ENCODE measurements at places on chromosomes 1 and 21.

DNA sequence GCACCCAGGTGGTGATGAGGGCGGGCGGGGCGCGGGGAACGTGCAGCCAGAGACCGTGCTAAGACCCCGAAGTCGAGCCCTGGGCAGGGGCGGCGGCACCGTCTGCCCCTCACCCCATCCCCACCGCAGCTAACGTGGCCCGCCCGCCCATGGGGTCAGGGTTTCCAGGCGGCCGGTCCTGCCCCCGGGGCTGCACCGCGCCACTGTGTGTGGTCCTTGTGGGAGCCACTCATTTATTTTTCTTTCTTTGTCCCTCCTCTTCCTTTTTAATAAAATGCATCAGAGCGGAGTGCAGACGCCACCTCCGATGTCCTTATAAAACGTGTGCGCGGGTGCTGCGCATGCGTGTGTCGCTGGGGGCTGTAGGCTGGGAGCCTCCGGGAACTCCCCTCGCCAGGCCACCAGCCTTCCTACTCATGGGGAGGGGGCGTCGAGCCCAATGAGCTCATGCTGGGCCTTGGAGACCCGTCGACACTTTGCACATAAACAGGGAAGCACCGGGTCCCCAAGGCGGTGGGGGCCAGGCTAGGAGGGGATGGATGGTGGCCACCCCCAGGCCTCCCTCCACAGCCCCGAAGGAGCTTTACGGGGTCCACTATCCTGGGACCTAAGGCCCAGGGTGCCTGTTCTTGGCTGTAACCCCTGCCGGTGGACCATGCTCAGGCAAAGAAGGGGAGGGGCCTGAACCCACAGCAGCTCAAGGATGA lies 59.9 kb downstream of the WNT9A start:
- no peak overlapping the region for H3K27ac ChIP-seq
- peak overlapping the region; percentile 26 for H3K4me3 ChIP-seq
- H3K36me3 ChIP-seq: no peaks in the 10 kb centered on the region

DNA sequence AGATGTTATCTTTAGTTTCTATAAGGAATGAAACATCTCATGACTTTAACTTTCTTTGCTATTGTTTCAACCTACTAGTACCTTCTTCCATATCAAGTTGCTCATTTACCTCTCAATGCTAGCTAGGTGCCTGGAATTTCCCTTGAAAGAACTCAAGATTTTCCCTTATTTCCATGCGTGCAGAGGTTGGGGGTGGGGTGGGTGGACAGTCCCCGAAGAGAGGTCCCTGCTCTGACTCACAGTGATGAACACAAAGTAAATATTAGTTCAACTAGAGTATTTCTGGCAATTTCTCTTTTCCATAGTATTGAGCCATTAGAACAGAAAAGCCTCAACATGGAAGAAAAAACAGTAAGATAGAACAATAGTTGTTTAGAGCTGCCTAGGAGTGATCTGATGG lies 239.0 kb upstream of the ZP4 start:
- H3K36me3 ChIP-seq: no peaks in the 10 kb centered on the region
- DNase-seq: no peak
- no peaks in the 10 kb centered on the region for H3K27me3 ChIP-seq
- H3K27ac ChIP-seq: no peak overlapping the region

DNA sequence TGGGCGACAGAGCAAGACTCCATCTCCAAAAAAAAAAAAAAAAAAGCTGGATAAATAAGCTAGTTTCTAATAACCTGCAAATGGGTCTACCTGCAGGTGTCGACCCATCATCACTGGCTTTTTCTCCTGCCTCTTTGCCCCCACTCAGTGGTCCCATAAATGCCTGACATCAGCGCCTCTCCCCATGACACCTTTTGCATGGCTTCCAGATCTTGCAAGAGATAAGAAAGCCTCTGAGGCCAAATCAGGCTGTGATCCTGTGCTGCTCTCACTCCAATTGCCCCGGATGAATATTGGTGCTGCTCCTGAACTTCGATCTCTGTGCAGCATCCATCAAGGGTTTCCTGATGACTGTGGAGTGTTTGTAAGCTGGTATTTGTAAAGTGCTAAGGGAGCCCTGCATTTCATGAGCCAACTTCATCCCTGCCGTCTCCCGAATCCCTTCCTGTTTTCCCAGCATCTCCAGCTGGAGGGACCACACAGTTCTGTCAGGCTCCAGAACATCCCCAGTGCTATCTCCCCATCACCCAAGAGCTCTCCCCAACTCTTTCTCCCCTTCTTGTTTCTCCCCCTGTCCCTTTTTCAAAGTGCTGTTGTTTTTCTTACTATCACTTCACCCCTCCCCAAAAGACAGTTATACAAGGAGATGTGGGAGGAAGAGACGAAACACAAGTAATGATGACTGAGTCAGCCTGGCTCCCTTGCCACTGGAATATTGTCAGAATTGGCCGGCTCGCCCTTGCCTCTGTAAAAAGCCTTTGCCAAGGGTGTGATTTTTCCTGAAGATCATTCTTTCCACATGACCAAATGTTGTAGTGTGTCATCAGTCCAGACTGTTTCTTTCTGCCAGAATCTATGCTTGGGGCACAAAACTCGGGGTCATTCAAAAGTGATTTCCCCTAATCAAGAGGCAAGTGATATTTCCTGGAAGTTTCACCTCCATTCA lies 2.8 kb upstream of the EFHD2 start:
- peaks cover 7% of the 10 kb centered on the region for H3K36me3 ChIP-seq
- no peak for DNase-seq
- H3K27me3 ChIP-seq: peaks cover 27% of the 10 kb centered on the region

GRCh38 chr1:16372535-16373285 lies 5.7 kb downstream of the SZRD1 start:
- H3K36me3 ChIP-seq: peaks cover 56% of the 10 kb centered on the region
- DNase-seq: no peak
- H3K27ac ChIP-seq: peak overlapping the region; percentile 72
- H3K4me3 ChIP-seq: peak overlapping the region; percentile 37
- no peaks in the 10 kb centered on the region for H3K27me3 ChIP-seq

DNA sequence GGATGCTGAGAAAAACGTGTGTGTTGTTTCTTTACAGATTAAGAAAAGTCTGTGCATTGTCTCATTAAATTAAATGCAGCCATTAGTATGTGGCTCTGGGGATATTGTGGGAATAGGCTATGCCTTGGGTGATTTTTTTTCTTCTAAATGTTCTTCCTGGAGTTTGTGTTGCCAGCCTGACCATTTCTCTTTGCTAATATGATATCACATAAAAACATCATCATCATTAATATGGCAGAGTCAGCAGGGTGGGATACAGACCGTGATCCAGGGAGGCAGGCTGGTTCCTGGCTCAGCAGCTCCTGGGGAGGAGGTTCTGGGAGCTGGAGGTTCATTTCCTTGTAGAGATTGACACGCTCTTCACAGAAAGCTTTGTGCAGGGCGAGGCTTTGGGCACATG lies 60.7 kb upstream of the SELENON start:
- no peak overlapping the region for H3K27ac ChIP-seq
- DNase-seq: no peak
- H3K4me1 ChIP-seq: no peaks in the 10 kb centered on the region
- H3K27me3 ChIP-seq: peaks cover 49% of the 10 kb centered on the region

DNA sequence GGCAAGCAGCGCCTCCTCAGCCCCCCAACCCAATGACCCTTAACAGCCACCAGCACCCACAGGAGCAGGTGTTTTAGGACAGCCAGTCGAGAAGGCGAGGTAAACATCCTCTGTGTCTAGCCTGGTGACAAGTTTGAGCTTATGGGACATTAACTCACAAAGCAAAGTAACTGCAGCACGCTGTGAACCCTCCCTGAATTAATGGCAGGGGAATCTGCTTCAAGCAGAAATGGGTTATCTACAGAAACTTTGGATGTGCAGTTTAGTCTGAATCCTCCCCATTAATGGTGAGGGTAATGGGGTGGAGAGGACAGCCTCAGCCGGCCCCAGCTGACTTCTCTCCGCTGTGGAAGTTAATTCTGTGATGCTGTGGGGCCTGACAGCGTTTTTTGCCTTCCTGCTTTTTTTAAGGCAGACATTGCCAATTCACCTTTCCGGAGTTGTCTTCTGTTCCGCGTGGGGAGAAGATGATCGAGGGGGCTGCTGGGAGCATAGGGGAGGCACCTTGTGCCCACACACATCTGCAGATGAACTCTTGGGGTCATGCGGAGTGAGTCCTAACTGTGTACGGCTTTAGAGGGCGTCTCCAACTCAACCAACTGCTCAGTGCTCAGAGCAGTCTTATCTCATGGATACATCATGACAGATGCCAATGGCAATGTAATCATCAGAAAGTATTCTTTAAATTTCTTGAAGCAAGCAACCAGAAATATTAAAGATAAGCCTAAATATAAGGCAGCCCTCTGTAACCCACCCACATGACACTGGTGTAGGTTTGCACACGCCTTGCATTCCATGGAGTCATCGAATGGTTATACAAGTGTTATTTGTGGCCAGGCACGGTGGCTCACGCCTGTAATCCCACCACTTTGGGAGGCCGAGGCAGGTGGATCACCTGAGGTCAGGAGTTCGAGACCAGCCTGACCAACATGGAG lies 41.0 kb downstream of the POFUT2 start:
- H3K27ac ChIP-seq: no peak overlapping the region
- H3K36me3 ChIP-seq: peaks cover 5% of the 10 kb centered on the region
- no peaks in the 10 kb centered on the region for H3K4me1 ChIP-seq

- no peaks in the 10 kb centered on the region for H3K27me3 ChIP-seq
- H3K36me3 ChIP-seq: peaks cover 40% of the 10 kb centered on the region
- H3K27ac ChIP-seq: peak overlapping the region; percentile 48
- no peak for DNase-seq
- no peak overlapping the region for H3K4me3 ChIP-seq
These were observed 73.8 kb downstream of the USP24 start for GRCh38 chr1:55141295-55141893.

DNA sequence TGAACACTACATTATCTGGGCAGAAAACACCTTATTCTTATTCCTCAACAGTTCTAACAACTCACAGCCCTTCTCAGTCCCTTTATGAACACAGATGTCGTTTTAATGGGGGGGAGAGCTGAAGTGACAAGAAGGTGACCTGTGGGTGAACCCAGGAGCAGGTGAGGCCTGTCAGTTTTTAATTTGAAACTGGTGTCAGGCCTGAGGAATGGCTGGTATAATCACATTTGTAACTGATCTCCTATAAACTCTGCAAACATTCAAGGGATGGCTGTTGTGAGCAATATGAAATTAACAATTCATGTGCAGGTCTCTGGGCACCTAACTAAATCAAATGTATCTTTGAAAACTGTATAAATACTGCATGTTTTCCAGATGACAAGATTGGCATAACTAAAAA lies 362.1 kb upstream of the NR5A2 start:
- H3K36me3 ChIP-seq: no peaks in the 10 kb centered on the region
- no peaks in the 10 kb centered on the region for H3K4me1 ChIP-seq
- DNase-seq: no peak
- peaks cover 6% of the 10 kb centered on the region for H3K27me3 ChIP-seq
- H3K27ac ChIP-seq: no peak overlapping the region

- H3K4me3 ChIP-seq: no peak overlapping the region
- no peaks in the 10 kb centered on the region for H3K36me3 ChIP-seq
- H3K27ac ChIP-seq: no peak overlapping the region
- H3K27me3 ChIP-seq: peaks cover 17% of the 10 kb centered on the region
These were observed 46.5 kb upstream of the LRRC52 start for GRCh38 chr1:165497069-165498013.

DNA sequence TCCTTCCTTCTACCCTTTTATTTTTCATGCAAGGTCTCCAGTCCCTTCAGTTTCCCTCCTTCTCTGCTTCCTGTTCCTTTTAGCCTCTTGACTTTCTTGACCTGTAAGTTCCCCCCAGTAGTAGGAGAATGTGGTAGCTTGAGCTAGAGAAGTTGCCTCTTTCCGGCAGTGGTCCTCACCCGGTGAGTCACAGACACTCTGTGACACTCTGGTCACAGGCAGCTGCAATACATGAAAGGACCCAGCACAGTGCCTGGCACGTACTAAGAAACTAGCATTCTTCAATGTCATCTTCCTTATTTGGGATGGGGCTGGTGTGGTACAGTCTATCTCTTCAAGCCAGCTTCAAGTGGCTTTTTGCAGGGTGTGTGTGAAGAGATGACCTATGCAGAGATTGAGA lies 16.0 kb downstream of the PFKFB2 start:
- H3K27ac ChIP-seq: no peak overlapping the region
- peaks cover 17% of the 10 kb centered on the region for H3K4me1 ChIP-seq
- peaks cover 13% of the 10 kb centered on the region for H3K27me3 ChIP-seq

DNA sequence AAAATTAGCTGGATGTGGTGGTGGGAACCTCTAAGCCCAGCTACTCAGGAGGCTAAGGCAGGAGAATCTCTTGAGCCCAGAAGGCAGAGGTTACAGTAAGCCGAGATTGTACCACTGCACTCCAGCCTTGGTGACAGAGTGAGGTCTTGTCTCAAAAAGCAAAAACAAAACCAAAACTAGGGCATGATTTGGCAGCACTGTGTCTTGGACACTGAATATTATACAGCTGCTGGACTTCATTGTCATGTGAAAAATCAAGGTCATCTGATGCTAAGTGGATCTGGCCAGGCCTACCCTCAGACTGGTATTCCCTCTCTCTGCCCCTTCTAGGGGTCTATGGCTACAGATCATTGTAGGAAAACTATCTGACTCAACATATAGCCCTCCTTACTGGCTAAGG lies 55.2 kb upstream of the MRPS6 start:
- H3K27me3 ChIP-seq: no peaks in the 10 kb centered on the region
- no peak overlapping the region for H3K27ac ChIP-seq
- no peak overlapping the region for H3K4me3 ChIP-seq
- no peak for DNase-seq

DNA sequence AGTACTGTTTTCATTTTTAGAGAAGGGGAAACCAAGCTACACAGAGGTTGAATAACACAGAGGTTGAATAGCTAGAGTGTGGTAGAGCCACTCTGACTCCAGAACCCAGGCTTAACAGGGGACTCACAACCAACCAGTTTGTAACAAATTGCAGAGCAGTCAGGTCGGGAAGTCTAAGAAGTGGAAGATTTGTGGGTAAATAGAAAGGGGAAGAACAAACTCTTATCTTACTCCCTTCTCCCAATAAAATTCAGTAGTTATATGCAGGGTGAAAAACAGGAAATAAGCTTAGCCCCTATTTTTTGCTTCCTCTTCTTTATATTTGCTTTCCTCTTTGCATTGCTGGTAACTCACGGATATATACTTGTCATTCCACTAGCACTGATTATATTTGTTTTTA lies 23.2 kb downstream of the CDC42 start:
- no peaks in the 10 kb centered on the region for H3K27me3 ChIP-seq
- H3K27ac ChIP-seq: peak overlapping the region; percentile 60
- H3K4me3 ChIP-seq: no peak overlapping the region

DNA sequence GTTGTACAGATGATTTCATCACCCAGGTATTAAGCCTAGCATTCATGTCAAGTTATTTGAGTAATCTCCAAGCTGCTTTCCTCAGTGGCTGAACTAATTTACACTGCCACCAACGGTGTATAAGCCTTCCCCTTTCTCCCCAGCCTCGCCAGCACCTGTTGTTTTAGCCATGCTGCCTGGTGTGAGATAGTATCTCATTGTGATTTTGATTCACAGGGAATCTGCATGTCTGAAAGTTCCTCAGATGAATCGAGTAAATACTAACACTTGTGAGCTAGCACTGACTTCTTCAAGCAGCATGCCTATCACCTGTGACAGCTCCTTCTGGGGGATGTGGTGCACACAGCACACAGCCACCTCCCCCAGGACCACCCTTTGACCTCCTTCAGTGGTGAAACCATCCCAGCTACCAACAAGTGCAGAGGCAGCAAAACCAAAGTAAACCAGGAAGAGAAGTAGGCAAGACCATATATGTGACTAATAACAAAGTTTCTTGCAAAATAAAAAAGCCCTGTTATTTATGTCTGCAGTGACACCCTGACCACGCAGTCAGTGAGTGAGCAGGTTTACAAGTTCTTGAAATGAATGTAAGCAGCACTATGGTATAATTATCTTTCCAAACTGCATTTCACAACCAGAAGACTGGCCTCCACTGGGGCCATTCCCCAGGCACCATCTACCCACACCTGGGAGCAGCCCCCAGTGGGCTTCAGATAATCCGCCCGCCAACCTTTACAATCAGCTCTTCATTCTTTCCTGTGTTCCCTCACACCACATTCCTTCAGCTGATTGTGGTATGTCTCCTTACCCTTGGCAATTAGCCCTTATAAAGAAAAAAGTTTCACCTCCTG lies 173.8 kb downstream of the ETS2 start:
- H3K27me3 ChIP-seq: no peaks in the 10 kb centered on the region
- H3K36me3 ChIP-seq: peaks cover 4% of the 10 kb centered on the region
- no peak for DNase-seq

All from activated T-helper 2 cell treated with anti-CD3 and anti-CD28 coated beads, Interferon-gamma antibody, Interleukin-2, Interleukin-4, amounts not matched to agents 10 μg/mL and 5 μg/mL and 100 μg/mL, durations not matched to agents 14 hours and 24 hours and 36 hours (primary cell).